ENCODE measurements at places on chromosomes 6 and 20. TPM values are rescaled to one million over a fixed set of nuclear protein-coding genes. Genes with fewer than 3 reads are reported as not detected.

GRCh38 chr6:166784691-166785090, 157.6 kb upstream of the RPS6KA2 start:
- DNase-seq, result no peak

- peak; percentile 82 for DNase-seq
These were observed at the start of gene NCOA7 for GRCh38 chr6:125790358-125791150. Gene NCOA7, plus strand, starts transcription at chr6:125790960. Its CDS starts 24,395 bp downstream, at chr6:125815355.

GRCh38 chr6:149895833-149896271, 2.1 kb downstream of the RAET1E start:
- no peak for DNase-seq

DNA sequence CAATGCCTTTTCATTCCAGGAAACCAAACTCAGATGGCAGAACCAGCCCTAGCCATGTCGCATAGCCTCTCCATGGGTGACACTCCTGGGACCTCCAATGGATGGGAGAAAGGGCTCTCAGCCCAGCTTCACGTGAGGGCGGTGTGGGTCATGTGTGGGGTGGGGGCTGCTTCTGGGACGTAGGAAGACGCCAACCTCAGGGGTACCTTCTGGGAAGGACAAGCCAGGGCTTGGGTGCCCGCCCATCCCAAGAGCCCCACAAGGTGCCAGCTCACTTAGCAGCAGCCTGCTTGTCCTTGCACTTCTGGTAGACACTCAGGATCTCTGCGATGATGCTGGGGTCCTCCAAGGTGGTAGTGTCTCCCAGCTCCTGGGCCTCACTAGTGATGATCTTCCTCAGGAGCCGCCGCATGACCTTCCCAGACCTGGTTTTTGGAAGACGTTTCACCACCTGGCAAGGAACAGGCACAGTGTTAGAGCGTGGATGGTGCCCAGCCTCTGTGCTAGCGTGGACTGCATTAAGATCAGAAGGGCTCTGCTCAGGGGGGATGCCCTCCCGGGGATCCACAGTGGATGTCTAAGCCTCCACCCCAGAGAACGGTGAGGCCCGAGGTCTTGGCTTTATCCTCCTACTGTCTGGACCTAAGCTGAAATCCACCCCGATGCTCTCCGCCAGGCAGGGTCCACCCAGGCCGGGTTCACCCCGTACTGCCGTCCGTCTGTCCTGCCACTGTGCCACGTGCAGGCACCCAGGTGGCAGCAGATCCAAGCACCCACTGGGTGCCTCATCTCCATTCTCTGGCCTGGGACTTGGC, 15.1 kb upstream of the APMAP start:
- no peak for DNase-seq

DNA sequence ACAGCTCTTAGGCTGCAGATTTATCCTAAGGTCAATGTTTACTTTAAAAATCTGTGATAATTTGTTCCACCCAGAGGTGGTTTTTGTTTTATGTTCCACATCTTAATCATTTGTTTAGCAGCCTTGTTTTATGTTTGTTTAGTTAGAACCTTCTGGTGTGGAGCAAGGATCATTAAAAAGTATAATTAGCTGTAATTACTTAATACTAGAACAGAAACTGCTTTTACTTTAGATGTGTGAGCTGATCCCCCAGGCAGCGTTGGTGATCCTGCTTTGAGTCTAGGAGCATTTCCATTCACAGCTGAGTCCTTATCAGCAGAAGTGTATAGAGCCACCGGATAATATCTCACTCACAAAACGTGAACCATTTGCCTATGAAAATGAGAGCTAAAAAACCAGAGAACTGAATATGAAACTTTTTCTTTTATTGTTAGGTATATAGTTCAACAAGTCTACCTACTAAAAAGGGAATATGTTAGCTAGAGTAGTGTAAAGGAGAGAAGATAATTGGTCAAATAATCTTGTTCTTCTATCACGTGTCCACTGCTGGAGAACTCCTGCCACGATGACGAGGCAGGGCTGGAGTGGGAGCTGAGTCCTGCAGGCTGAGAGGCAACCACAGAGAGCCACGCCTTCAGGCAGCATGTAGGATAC, 78.5 kb downstream of the TRMT11 start:
- no peak for DNase-seq

CD24 gene
- polyA plus RNA-seq, result not detected

BPIFB1 gene
- polyA plus RNA-seq, result not detected
